ENCODE measurements at places on chromosomes 5 and 9.

- DNase-seq, result no peak
Measured at GRCh38 chr9:100070104-100071041, 28.4 kb downstream of the ERP44 start.

DNA sequence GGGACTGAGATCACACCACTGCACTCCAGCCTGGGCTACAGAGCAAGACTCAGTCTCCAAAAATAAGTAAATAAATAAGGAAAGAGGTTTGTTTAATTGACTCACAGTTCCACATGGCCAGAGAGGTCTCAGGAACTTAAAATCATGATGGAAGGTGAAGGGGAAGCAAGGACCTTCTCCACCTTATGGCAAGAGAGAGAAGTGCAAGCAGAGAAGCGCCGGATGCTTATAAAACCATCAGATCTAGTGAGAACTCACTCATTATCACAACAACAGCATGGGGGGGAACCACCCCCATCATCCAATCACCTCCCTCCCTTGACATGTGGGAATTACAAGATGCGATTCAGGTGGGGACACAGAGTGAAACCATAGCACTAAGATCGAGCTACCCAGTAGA lies 22.8 kb upstream of the RGMB start:
- no peak for DNase-seq

DNA sequence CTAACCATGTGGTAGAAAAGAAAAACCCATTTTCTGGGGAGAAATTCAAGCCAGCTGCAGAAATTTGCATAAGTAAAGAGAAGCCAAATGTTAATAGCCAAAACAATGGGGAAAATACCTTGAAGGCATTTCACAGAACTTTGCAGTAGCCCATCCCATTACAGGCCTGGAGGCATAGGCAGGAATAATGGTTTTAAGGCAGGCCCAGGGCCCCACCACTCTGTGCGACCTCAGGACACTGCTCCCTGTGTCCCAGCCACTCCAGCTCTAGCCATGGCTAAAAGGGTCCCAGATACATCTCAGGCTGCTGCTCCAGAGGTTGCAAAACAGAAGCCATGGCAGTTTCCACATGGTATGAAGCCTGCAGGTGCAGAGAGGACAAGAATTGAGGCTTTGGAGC lies 253.3 kb downstream of the CTNND2 start:
- DNase-seq, result no peak

GRCh38 chr5:89095341-89095740 lies 212.4 kb upstream of the MEF2C start:
- no peak for DNase-seq

GRCh38 chr9:12726795-12727194 lies 33.6 kb downstream of the TYRP1 start:
- DNase-seq, result no peak

DNA sequence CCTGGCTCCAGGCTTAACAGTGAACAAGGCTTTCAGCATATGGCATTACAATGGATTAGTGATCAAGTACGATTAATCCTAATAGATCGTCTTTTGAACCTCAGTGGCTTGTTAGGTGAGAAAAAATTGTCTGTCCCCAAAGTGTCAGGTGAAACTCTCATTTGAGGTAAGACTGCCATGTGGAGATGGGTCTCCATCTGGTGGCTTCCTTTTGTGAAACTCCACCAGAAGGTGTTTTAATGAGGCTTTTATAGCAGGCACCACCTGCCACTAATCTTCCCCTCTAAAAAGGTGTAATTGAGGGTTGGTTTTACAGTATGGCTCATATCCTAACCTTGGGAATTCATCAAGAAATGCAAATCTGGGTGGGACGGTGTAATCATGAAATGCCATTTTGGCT lies 471.1 kb upstream of the MPDZ start:
- DNase-seq, result no peak

- DNase-seq, result no peak
Measured at GRCh38 chr5:132220491-132220890, 7.2 kb downstream of the P4HA2 start.

DNA sequence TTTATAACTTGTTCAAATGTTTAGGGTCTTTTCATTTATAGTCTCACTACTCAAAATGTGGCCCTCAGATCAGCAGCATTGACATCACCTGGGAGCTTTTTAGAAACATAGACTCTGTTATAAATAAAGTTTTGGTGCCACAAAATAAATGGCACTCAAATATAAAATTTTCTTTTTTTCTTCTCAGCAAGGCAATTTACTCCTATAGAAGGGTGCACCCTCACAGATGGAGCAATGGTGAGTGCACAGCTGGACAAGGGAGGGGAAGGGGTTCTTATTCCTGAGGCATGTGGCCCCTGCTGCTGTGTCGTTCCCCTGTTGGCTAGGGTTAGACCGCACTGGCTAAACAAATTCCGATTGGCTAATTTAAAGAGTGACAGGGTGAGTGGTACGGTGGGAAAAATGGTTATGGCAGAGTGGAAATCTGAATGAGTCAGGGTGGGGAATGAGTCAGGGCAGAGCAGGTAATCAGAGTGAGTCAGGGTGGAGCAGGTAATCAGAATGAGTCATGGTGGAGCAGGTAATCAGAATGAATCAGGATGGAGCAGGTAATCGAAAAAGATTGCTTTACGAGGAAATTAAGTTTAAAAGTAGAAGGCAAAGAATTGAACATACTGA lies 31.8 kb upstream of the C7 start:
- no peak for DNase-seq
